ENCODE measurements at places on chromosomes 1 and 21. TPM values are rescaled to one million over a fixed set of nuclear protein-coding genes. Genes with fewer than 3 reads are reported as not detected.

Gene SLC2A5
- 6.4 TPM for total RNA-seq

GRCh38 chr1:207259391-207259790 is 62.1 kb upstream of the CD55 start:
- DNase-seq: no peak

- no peak for DNase-seq
Measured at GRCh38 chr1:57615956-57616355, 192.1 kb upstream of the DAB1 start.

DNA sequence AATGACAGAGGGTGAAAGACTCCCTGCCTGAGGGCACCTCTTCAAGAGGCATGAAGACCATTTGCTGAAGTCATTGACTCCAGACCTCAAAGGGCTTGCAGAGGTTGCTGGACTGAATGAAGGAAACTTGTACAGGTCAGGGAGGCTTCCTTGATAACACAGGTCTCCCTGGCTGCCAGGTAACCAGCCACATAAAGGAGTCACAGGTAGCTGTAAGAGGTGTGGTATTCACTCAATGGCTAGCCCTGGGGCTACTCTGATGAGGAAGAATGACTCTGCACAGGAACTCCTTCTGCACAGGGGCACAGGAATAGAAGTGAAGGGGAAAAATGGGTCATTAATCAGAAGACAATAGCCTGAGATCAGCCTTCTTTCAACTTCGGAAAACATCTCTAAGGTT is 187.5 kb downstream of the LMX1A start:
- no peak for DNase-seq

DNA sequence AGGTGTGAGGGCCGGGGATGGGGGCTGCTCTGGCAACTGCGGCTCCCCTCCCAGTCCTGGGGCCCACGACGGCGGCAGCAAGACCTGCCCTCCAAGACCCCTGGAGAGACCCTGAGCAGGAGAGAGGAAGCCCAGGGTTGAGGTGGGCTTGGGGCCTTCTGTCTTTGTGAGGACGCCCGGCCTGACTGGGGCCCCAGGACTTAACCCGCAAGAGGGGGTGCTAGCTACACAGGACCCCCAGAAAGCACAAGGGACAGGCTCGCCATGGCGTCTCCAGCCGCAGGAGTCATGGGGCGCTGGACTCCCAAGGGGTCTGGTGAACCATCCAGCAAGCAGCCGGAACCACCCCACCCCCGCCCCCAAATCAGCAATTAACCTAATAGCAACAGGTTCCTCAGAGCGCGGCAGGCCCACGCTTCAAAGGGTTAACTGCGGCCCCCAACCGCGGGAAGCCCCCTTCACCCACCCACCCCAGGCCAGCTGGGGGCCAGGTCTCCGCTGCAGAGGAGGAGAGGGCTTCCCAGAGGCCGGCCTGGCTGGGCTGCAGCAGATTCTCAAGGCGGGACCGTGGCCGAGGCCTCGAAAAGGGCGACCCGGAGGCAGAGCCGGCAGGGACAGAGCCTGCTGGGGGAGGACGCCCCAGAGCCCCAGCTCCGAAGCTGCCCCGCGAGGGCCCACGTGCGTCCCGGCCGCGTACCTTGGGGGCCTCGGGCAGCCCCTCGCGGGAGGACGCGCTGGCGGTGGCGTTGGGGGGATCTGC is 525 bp downstream of the C1QTNF12 start:
- DNase-seq: peak; percentile 65

- no peak for DNase-seq
Measured at GRCh38 chr1:173661271-173661670, 8.4 kb downstream of the ANKRD45 start.

- no peak for DNase-seq
Measured at GRCh38 chr1:158324395-158324794, 6.9 kb downstream of the CD1B start.

Data from kidney (tissue), 22 donors.